ENCODE measurements at places on chromosomes 13 and 19. TPM values are rescaled to one million over a fixed set of nuclear protein-coding genes. Genes with fewer than 3 reads are reported as not detected.

Gene FGF9
- 16.1 TPM for total RNA-seq

Gene ZNF324B
- 18.2 TPM for total RNA-seq

Gene ZNF155
- 13.9 TPM for total RNA-seq

Gene IL17D
- total RNA-seq: 7.6 TPM

Gene RXFP2
- total RNA-seq: not detected

Gene CLDND2
- not detected for total RNA-seq

Gene SHD
- 0.94 TPM for total RNA-seq

Gene ZNF471
- 18.4 TPM for total RNA-seq

Gene RYR1
- total RNA-seq: 4.5 TPM

Gene CEP89
- 27.8 TPM for total RNA-seq

Gene ERICH4
- not detected for total RNA-seq

Gene PGLYRP2
- not detected for total RNA-seq

Gene GPC5
- 8.6 TPM for total RNA-seq

Gene RUVBL2
- 81.4 TPM for total RNA-seq

Gene ATXN8OS
- total RNA-seq: 2.2 TPM

Gene ZNF135
- total RNA-seq: 13.4 TPM

Gene KLK7
- not detected for total RNA-seq

Gene CRLF1
- 0.94 TPM for total RNA-seq

Gene UNC13A
- 29.6 TPM for total RNA-seq

Gene FCAR
- not detected for total RNA-seq

Gene TBXA2R
- total RNA-seq: 0.78 TPM

Gene GARIN5B
- total RNA-seq: not detected

Gene CCDC194
- total RNA-seq: not detected

Gene COL4A2
- total RNA-seq: 56.8 TPM

Gene ZNF610
- total RNA-seq: 17.8 TPM

Gene ZNF813
- total RNA-seq: 6.6 TPM

Gene CLC
- not detected for total RNA-seq

Gene CEACAM4
- not detected for total RNA-seq

Gene ANGPTL8
- not detected for total RNA-seq

Gene SIGLEC10
- 1.6 TPM for total RNA-seq

Gene CCDC159
- total RNA-seq: 2.3 TPM

Gene ZNF563
- 1.9 TPM for total RNA-seq

Gene ZNF536
- total RNA-seq: 28.1 TPM

Gene CEACAM7
- total RNA-seq: not detected

Gene TUBB4A
- 135 TPM for total RNA-seq

Measured in occipital lobe (tissue), 3 donors.